ENCODE measurements at places on chromosomes 7 and 10. TPM values are rescaled to one million over a fixed set of nuclear protein-coding genes. Genes with fewer than 3 reads are reported as not detected.

The FGL2 gene
- total RNA-seq: 29.5 TPM

The CCL24 gene
- total RNA-seq: 1.2 TPM

The CLDN15 gene
- total RNA-seq: 3.6 TPM

The PPP1R9A gene
- 15.0 TPM for total RNA-seq

The FANK1 gene
- 3.1 TPM for total RNA-seq

The NEUROD6 gene
- total RNA-seq: 0.30 TPM

The ADIRF gene
- total RNA-seq: 69.2 TPM

The BBIP1 gene
- total RNA-seq: 13.8 TPM

DNA sequence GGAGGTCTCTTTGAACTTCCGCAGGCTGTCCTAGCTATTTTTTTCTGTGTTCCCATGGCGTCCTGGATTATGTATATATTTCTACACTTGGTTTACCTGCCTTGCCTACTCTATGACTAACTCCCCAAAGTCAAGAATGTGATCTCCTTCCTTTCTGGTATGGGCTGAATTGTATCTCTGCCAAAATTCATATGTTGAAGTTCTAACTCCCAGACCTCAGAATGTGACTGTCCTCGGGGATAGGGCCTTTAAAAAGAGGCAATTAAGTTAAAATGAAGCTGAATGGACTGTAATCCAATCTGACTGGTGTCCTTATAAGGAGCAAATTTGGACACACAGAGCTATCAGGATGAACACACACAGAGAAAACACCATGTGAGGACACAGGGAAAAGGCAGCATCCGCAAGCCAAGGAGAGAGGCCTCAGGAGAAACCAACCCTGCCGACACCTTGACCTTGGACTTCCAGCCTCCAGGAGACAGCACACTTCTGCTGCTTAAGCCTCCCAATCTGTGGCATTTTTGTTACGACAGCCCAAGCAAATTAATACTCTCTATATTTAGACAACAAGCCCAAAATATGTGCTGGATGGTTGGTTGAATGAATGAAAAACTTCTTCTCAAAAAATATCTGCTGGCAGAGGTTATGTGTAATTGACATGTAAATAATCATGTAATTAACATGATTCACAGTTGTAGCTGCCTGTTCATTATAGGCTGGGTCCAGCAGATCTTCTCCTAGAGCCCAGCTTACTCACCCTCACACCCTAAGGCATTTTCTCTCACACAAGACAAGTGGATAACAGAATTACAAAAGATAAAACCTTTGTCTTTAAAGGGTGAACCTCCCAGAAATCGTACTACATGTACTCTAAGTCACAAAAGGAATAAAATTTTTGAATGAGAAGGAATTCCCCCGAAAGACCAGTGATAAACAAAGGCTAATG lies 123.7 kb downstream of the CUBN start:
- DNase-seq: no peak

GRCh38 chr7:117759950-117760640 lies 113.1 kb downstream of the CTTNBP2 start:
- no peak for DNase-seq

GRCh38 chr7:149023662-149024061 lies 4.6 kb downstream of the PDIA4 start:
- no peak for DNase-seq

GRCh38 chr7:41039386-41039953 lies 663.4 kb downstream of the INHBA start:
- no peak for DNase-seq

GRCh38 chr10:24174014-24174413 lies 34.9 kb upstream of the KIAA1217 start:
- no peak for DNase-seq

DNA sequence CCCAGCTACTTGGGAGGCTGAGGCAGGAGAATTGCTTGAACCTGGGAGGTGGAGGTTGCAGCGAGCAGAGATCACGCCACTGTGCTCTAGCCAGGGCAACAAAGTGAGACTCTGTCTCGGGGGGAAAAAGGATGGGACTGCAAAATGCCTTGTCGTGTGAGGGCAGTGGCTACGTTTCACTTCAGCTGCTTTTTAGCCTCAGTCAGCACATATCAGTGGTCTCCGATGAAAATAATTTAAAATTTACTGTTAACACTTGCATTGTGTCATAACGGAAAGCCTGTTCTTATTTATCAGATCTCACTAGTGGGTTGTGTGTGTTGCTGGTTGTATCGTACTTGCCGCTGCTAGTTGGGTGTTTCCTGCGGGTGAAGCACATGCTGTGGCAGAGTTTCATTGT lies 61.9 kb downstream of the RBM33 start:
- DNase-seq: no peak

DNA sequence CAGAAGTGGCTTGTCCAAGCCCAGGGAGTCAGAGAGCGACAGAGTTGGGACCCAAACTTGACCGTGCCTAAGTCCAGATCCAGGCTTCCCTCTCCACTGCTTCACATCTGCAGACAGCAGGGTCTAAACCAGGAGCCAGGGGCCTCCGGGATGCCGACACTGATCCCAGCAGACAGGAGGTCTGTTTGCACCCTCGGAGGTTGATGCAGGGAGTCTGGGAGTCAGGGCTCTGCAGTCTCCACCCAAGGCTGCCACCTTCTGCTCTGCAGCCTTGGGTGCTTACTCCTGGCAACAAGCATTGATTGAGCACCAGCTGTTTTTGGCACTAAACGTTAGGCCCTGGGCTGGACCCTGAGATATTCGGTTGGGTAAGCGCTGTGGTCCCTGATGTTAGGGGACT lies 21.0 kb downstream of the ELFN1 start:
- DNase-seq: no peak

DNA sequence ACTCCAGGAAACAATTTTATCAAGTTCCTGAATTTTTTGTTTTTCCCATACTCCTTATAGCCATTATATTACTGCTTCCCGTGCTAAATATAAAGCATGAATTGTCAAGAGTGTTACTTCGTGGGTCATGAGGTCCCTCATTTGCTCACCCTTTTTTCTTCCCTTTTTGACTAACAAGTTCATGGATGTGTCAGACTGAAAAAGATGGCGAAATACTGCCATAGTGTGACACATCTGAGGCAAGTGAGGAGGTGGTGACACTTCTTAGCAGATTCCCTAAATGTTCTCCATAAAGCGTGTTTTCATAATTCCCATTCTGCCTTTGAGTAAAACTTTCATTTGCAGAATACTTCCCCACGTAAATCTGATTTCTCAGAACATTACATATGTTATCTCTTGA lies 269.6 kb upstream of the FZD1 start:
- no peak for DNase-seq

- peak; percentile 69 for DNase-seq
Measured at GRCh38 chr10:129030996-129031843, 435.8 kb upstream of the MGMT start.

- DNase-seq: no peak
Measured at GRCh38 chr10:19663344-19663743, 152.9 kb upstream of the PLXDC2 start.

DNA sequence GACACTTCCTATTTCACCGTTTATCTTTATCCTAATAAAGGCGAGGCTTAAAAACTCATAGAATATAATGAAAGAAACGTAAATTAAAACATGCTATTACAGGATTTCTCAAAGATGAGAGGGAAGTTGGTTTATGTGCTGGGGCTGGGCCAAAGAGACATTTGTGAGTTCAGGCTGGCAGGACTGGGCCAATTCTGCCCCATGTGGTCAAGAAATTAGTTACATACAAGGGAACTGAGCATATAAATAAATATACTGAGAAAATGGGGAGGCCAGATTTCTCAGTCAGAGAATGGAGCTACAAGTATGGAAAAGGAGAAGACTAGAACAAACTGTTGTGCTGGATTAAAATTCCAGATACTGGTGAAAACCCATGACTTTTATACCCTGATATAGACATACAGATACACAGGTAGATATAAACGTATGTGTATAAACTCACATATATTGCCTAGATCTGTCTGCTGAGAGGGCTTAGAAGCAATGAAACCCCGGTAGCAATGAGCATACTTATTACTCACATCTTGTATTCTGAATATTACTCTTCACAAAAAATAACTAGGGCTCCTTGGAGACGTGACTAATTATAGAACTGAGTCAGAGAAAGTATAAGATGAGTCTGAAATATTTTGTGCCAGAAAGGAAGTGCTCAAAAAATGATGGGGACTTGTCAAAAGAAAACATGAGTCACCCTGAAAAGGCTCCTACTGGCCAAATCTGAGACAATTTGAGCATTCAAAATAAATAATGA lies 155.7 kb upstream of the FGFR2 start:
- DNase-seq: no peak

GRCh38 chr7:832167-832967 lies at the start of gene SUN1:
Gene SUN1, plus strand, starts transcription at chr7:832476. Its CDS starts 49 bp downstream, at chr7:832525.
- DNase-seq: no peak

- no peak for DNase-seq
Measured at GRCh38 chr7:158272091-158272490, 315.5 kb downstream of the PTPRN2 start.

Measured in skin of body (tissue), 3 donors.